ENCODE measurements at places on chromosomes 2 and 18. TPM values are rescaled to one million over a fixed set of nuclear protein-coding genes. Genes with fewer than 3 reads are reported as not detected.

GRCh38 chr18:13014232-13014631 lies 23.1 kb downstream of the CEP192 start:
- no peak for DNase-seq

DNA sequence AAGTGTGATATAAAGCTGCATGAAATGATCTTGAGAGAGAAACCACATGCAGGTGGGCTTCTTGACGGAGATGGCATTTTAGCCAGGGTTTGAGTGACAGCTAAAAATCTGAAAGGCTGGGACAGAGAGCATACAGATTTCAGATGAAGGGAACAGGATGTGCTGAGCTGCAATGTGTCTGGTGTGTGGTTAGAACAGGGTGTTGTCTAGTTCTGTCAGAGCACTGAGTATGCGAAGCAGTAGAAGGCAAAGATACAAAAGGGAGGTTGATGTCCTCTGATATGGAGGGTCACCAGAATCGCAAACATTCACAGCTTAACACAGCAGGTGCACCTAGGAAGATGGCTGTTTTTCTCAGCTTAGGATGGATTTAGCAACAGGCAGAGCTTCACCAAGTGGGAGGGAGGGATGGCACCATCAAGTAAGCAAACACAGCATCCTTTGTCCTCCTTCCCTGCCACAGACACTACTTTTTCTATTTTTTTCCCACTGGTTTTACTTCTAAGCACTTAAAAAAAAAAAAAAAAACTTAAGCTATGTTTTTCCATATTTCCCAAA lies 182.5 kb downstream of the TMX3 start:
- no peak for DNase-seq

- DNase-seq: no peak
Measured at GRCh38 chr2:121736140-121736461, 574 bp downstream of the NIFK start.

DNA sequence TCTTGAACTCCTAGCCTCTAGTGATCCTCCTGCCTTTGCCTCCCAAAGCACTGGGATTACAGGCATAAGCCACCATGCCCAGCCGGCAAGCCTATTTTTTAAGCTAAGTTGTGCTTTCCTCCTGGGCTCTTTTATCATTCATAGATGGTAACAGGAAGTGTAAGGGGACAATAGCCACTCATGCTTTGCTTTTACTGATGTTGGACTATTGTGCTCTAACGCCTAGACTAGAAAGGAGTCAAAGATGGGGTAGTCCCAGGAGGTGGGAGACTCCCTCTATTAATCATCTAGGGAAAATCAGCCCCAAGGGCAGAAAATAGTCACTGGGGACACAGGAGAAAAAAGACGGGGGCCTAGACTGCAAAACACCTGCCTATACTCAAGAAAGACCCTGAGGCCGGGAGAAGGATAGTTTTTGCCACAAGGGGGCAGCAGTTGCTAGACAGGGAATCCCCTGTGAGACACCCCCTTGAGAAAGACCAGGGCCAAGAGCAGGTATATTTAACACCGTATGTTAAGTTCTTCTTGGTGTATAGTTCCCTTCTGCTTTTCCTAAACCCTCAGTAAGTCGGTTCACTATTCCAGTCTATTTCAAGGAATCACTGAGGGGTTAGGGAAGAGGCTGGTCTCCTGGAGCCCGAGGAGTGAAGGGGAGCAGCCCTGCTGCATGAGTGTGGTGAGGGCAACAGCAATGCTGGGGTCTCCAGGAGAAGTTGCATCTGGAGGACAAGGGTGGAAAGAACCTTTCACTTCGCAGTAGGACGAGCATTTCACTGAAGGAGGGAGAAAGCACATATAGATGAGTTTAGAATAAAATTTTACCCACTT lies 2.1 kb upstream of the CXCR1 start:
- DNase-seq: no peak

DNA sequence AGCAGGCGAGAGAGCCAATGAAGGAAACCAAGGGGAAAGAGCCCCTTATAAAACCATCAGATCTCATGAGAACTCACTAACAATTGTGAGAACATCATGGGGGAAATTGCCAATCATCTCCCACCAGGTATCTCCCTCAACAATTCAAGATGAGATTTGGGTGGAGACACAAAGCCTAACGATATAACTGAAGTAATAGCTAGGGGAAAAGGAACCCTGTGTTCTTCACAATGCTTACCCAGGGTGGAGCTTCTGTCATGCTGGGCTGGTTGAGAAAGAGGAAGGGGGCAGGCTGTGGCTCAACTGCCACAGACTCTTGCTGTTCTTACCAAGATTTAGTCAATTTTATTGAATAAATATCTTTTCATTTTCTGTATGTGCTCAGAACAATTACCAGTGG lies 392.1 kb upstream of the HS6ST1 start:
- DNase-seq: no peak

DNA sequence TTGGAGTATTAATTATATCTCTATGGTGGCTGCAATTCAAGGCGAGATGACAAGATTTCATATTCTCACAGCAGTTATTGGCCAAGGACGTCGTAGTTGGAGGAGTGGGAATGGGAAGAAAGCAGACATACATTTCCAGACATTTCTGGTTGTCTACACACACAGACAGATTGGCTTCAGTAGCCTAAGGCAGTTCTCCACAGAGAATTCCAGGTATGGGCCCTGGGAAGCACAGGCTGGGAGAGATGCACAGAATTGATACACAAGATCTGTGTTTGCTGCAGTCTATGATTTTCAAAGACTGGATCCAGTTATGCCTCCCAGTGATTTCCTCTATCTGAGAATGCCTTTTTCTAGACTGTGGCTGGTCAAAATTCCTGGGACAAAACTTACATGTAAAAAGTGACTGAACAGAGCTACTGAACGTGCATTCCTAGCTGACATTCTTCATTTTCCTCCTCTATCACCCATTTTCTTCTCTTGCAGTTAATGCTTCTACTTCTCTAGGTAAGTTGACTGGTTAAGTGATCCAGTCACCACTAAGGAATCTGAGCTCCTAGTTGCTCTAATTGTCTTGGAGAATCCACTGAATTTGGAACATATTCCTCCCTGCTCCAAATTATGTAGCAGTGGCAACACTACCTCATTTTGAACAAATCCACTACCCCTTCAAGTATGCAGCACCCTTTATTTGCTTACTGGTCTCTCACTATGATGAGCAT lies 386.7 kb upstream of the CDH7 start:
- DNase-seq: no peak

FEV gene
- total RNA-seq: 0.26 TPM

GCG gene
- not detected for total RNA-seq

SKOR2 gene
- total RNA-seq: not detected
